Activated CD4-positive, alpha-beta T cell treated with anti-CD3 and anti-CD28 coated beads, Interleukin-2, amount 10 ng/mL, durations not matched to agents 24 days and 14 days (primary cell): ENCODE measurements at places on chromosomes 12 and 14. TPM values are rescaled to one million over a fixed set of nuclear protein-coding genes. Genes with fewer than 3 reads are reported as not detected.

DNA sequence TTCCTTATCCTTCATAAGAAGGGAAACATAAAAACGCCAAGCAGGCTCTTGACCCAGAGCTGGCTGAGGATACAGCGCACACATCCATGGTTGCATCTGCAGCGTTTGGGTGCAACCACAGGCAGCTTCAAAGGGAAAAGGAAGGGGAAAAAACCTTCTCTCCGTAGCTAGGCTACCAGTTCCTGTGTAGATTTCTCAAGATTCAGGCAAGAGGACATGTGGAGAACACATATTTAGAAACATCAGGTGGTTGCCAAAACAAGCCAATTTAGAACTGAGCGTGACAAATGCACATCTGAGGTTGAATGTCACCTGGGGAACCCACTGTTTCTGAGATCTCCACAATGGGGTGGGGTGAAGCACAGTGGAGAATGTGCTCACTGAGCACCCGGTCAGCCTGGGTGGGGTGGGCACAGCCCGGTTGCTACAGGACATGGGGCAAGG lies 78.3 kb upstream of the BDKRB2 start:
- peak; percentile 84 for DNase-seq

GRCh38 chr12:52080403-52081251 lies 1.1 kb downstream of the SMIM41 start:
- DNase-seq = no peak

DNA sequence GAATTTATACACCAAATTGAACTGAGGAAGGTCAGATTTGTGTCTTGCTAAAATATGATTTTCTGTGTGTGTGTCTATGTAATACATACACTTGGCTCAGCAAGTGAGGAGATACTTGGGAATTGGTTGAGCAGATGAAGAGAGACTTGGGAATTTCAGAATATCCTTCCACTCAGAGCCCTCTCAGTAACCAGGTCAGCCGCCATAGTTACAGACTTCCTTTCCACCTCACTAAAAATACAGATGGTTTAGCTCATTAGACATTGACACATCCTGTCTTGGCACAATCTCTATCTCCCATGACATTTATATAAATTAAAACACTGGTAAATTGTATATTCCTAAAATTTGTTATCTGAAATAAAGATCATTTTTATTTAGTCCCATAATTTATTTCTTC lies 15.9 kb downstream of the PIK3C2G start:
- DNase-seq = no peak

DNA sequence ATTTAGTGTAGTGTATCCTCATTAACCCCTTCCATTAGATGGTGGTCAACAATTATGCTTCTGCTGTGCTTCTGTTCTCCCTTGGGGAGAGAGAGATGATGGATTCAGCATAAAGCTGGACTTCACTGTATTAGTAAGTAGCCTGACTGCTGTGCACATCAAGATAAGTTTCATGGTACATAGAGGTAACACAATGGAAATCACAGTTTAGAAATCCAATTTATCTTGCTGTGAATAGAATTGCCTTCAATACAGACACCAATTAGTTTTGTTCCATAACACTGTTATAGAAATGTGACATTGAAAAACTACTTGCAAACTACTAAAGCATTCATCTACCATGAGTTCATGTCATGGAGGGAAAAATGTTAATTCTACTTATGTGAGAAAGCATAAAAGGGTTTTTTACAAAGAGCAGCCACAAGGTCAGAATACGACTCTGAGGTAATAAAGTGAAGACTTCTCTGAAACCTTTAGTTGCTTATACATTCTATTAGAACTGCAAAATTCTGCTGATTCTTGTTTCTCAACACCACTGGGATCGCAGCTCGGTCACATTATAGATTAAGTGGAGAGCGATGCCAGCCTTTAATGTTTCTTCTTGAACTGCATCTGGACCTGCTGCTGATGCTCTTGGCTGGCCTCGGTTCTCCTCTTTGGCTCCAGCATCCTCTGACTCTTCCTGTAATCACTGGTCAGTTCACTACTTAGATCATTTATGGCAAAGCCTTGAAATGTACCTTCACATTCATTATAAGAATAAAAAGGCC lies 190.8 kb downstream of the ATP23 start:
- DNase-seq = no peak

- no peak for DNase-seq
Observed at GRCh38 chr12:65039301-65039700, 81.8 kb downstream of the WIF1 start.

MYO1H gene
- not detected in 2 replicates for total RNA-seq
